ENCODE measurements at places on chromosomes 12 and 14.

- DNase-seq: no peak
Measured at GRCh38 chr14:61132336-61132735, 148.8 kb downstream of the TMEM30B start.

GRCh38 chr12:131466932-131467331 lies 244.0 kb upstream of the SFSWAP start:
- no peak for DNase-seq

DNA sequence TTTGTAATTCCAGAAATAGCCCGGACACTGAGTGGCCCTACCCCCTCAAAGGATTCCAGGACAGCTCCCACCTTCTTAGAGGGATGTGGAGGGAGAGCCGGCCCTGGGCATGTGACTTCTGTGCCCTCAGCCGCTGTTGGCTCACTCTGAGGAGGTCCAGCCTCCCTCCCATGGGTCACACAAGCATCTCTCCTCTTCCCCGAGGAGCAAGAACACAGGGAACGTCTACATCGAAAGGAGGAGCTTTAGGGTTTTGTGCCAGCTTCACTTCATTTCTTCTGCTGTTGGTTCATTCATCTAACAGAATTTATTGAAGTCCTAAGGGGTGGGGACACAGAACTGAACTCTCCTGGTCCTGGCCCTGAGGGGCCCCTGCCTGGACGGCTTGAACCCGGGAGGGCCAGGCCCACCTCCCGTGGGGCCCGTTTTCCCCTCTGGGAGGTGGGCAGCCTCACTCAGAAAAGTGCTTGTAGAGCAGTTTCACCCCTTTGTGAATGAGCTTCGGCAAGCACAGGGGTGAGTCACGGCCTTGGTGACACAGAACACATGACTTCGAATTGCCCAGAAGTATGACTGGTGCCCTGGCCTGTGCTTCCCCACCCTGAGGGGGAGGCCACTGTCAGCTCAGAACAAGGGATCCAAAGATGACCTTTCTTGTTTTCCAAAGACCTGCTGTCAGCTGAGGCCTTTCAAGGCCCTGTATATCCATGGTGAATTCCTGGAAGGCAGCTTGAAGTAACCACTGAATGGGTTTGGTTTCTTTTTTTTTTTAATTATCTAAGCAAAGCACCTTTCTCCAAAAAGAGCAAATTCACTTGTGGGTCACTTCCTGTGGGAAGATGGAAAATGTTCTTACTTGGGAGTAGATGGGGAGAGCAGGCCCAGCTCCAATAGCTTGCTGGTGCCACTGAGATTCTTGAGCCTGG lies 39.2 kb downstream of the NFKBIA start:
- peak; percentile 89 for DNase-seq

GRCh38 chr14:75141967-75142366 lies 15.1 kb upstream of the NEK9 start:
- DNase-seq: no peak

DNA sequence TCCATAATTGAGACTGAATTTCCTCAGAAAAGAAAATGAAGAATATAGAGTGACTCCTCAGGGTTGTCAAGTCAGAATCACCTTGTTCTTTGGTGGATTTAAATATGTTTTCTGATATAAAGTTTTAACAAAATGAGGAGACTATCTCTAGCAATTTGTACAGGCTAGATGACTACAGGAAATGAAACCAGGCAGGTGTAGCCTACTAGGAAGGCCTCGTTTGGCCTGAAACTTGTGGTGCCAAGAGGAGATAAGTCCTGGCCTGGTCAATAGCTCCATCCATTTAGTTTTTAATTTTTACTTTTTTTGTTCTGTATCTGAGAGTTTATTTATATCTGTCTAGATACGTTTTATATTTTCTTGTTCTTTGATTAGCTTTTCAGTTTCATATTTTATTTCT lies 41.5 kb downstream of the SNAPC1 start:
- no peak for DNase-seq

- no peak for DNase-seq
Measured at GRCh38 chr12:54082397-54082892, 28.8 kb downstream of the HOXC4 start.

GRCh38 chr14:76329154-76329928 lies 46.6 kb upstream of the ESRRB start:
- DNase-seq: no peak

DNA sequence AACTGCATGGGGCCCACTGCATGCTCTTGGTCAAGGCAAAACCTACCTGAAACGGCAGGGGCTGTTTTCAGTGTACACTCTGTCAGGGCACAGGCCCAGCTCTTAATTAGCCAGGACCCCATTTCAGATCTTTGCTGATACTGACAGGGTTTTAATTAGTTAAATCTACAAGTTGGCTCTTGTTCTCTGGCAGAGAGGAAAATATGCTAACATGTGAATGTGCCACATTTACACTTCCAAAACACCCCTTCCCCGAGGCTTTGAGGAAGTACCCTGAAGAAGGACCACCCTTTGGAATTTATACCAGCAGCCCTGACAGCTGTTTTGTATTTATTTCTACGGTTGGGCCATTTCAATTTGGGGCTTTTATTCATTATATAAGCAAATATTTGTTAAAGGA lies 66.3 kb downstream of the OTX2 start:
- no peak for DNase-seq
